ENCODE measurements at places on chromosomes 7 and 10. TPM values are rescaled to one million over a fixed set of nuclear protein-coding genes. Genes with fewer than 3 reads are reported as not detected.

The OR9A2 gene
- total RNA-seq: not detected

The FEZF1 gene
- total RNA-seq: not detected

The CRHR2 gene
- not detected for total RNA-seq

The AGBL3 gene
- total RNA-seq: 1.4 TPM

The TEX36 gene
- total RNA-seq: not detected

The CALML3 gene
- total RNA-seq: under 0.01 TPM

The RELN gene
- total RNA-seq: 0.74 TPM

The PDK4 gene
- total RNA-seq: 16.2 TPM

The MMP21 gene
- total RNA-seq: under 0.01 TPM

The LIPM gene
- not detected for total RNA-seq

The WEE2 gene
- not detected for total RNA-seq

The SPDYE2 gene
- not detected for total RNA-seq

The TMEM176A gene
- 1.1 TPM for total RNA-seq

The CCNY gene
- 71.9 TPM for total RNA-seq

The CYP17A1 gene
- total RNA-seq: not detected

The POU6F2 gene
- not detected for total RNA-seq

The NKX1-2 gene
- not detected for total RNA-seq

The BNIP3 gene
- 86.6 TPM for total RNA-seq

The PAPOLB gene
- total RNA-seq: 0.14 TPM

The CROT gene
- 16.0 TPM for total RNA-seq

The COMMD3 gene
- 57.8 TPM for total RNA-seq

The ITPRID1 gene
- total RNA-seq: not detected

The PRF1 gene
- under 0.01 TPM for total RNA-seq

The OR2A1 gene
- total RNA-seq: not detected

The CDK6 gene
- total RNA-seq: 18.1 TPM

The SYT15B gene
- 0.57 TPM for total RNA-seq

The SEC24C gene
- total RNA-seq: 54.3 TPM

The MGMT gene
- 39.5 TPM for total RNA-seq

The LYZL1 gene
- total RNA-seq: not detected

The LEP gene
- total RNA-seq: 0.09 TPM

The CLCN1 gene
- 0.14 TPM for total RNA-seq

The MGAM2 gene
- total RNA-seq: not detected

The NPVF gene
- not detected for total RNA-seq

The CADPS2 gene
- total RNA-seq: 16.4 TPM

The GHITM gene
- 218 TPM for total RNA-seq

The EPDR1 gene
- total RNA-seq: 112 TPM

Data from smooth muscle cell of bladder (primary cell).